ENCODE measurements at places on chromosomes 12 and 14.

GRCh38 chr12:18595412-18595811 lies 142.4 kb downstream of the PLCZ1 start:
- DNase-seq: no peak

GRCh38 chr12:65935906-65936901 lies 111.9 kb downstream of the HMGA2 start:
- no peak for DNase-seq

DNA sequence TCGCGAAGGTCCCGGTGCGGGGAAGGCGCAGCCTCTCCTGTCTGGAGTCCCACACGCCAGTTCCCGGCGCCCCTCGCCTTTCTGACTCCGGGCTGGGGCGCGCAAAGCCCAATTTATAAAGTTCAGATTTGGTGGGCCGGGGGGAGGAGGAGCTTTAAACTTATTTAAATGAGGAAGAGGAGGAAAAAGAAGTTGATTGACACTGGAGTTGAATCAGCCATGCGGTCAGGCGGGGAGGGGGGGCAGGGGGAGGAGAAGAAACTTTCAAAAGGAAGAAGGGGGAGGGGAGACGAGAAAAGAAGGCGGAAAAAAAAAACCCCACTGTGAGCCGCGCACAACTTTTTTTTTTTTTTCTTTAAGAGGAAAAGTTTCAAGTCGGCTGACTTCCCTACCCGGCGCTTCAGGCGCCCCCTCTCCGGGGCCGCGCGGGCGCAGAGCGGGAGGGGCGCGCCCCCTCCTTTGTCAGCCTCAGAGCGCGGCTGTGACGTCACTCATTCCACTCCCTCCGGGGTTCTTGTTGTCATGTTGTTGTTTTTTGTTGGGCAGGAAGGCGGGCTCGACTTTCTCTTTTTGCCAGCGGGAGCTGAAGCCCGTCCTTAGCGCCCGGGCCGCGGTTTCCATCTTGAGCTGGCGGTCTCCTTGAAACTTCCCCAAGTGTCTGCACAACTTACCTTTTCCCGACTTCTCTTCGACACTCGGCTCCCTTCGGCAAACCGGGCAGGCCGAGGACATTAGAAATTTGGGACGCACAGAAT lies at the start of gene ZFP36L1:
TSS of gene ZFP36L1 (minus strand) at position 89 of the 755 bp plus-strand sequence. CDS start 129 bp downstream, outside the sequence.
- peak; percentile 89 for DNase-seq

DNA sequence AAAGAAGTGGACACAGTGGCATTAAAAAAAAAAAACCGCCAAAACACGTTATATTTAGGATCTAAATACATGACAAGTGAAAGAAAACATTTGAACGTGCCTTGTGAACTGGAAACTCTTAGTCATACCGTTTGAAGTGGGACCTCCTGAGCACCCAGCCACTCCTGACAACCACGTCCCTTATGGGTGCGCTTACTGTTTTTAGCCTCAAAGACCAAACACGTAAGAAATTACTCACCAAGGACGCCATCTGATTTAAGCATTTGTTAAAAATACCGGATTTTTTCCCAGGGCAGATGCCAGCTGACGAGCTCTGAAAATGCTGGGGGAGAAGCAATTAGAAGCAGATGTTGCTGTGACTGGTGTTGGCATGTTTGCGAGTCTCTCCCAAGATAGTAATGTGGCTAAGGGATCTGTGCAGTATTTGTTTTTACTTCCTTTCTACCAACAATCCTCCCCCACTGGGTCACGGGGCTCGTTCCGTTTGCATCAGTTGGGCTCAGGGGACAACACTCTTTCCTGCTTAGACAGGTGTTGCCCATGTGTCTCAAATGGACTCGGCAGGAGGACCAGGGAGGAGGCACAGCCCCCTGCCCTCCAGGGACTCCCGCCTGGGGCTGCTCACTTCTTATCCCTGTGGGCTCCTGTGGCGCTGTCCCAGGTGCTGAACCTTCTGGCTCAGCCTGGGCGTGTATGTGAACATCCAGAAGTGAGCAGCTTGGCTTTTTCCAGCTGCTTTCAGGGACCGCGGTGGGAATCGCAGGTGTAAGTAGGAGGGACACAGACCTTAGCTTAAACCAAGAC lies 101.0 kb downstream of the BEGAIN start:
- peak; percentile 31 for DNase-seq

GRCh38 chr12:11741434-11742092 lies 92.1 kb downstream of the ETV6 start:
- DNase-seq: no peak

GRCh38 chr14:31887929-31888580 lies 189.0 kb upstream of the ARHGAP5 start:
- DNase-seq: no peak

- DNase-seq: no peak
Observed at GRCh38 chr14:69342928-69343525, 55.1 kb downstream of the ERH start.

- DNase-seq: no peak
Observed at GRCh38 chr12:26453246-26453645, 257.9 kb downstream of the SSPN start.

DNA sequence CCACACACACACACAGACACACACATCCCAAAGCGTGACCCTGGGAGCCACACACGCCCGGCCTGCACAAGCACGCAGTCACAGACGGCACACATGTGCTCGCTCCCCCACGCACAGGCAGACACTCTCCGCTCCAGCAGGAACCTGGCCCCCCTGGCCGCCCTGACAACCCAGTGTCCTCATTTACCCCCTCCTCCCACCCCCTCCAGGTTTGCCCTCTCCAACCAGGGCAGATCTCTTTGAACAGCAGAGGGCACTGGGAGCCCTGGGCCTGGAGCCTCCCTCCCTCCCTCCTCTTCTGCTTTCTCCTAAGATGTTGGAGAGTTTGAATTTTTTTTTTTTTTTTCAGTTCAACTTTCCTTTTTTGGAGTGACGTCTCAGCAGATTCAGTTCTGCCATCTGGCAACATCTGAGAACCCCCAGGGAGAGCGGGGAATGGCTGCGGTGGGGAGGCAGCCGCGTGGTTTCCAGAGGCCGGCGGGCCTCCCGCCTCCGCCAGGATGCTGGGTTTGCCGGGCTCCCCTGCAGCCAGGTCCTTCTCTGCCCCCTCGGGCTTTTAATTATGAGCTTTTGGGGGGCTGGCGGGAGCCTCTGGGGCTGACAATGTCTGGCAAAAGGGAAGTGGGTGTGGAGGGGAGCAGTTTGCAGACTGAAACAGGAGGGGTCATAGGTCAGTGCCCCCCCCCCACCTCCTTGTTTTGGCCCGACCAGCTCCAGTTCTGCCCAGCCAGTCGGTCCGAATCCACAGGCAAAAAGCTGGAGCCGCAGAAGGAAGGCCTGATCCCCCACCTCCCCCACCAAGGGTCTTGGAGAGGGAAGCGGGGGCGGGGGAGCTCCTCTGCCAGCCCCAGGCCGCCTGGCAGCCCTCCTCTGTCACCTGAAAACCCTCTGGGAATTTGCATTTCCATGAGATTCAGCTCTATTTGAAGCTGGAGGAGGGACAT lies 1.3 kb upstream of the NCOR2 start:
- DNase-seq: no peak

DNA sequence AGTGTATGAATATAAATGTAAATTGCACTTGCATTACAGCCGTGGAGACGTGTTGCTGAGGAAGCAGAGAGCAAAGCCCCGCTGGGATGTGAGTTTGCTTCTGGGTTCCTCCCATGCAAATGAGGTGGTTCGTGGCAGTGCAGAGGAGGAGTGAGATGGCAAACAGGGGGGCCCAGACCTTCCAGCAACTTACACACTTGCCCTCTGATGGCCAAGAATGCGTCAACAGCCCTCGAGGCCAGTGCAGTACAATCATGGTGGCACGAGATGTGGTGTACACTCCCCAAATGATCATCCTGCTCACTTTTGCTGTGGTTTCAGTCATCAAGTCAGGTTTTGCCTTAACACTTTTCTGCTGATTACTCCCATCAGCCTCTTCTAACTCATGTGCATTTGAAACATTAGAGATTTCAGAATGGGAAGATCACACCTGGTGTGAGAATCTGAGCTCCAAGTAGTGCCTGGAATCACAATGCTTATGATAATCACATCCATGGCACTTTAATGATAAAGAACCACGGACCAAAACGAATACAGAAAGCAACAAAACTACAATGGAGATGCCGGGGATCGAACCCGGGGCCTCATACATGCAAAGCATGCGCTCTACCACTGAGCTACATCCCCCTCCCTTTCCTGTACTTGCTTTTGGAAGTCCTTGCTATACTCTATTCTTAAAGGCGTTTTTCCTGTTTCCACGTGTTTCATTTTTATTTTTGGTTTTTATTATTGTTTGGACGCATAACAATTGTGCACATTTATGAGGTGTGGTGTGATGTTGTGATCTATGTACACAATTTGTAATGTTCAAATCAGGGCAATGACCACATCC lies 7.0 kb upstream of the UBC start:
- DNase-seq: peak; percentile 26

DNA sequence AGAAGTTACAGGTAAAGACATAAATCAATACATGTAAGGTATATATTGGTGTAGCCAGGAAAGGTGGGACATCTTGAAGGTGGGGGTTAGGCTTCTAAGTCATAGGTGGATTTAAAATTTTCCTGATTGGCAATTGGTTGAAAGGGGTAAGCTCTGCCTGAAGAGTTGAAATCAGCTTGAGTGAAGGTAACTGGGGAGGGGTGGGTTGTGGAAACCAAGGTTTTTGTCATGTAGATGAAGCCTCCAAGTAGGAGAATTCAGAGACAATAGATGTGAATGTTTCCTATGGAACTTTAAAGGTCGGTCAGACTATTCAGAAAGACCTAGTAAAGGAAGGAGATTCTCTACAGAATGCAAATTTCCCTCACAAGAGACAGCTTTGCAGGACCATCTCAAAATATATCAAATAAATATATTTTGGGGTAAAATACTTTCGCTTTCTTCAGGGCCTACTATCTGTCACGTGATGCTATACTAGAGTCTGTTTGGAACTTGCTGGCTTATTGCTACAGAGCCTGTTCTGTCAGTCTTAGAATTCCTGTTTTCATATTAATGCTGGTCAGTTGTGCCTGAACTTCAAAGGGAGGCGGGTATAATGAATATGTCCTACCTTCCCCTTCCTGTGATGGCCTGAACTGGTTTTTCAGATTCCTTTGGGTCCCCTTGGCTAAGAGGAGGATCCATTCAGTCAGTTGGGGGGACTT lies 20.6 kb upstream of the SPATA7 start:
- DNase-seq: no peak

DNA sequence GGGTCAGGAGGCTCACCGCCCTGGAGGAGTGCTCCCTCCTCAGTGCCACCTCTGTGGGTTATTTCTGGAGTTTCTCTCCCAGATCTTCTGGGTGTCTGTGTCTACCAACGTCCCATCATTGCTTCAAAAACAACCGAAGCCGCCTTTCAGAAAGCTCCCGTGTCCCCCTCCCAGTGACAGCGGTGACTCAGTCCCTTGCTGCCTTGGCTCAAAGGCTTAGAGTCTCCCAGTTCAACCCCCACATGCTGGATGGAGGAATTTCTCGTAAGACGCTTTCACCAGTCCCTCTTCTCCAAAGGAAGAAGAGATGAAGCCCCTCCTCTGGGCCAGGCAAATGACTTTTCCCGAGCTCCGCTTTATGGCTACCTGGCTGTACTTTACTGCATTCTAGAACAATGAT lies 146.6 kb downstream of the RBM19 start:
- DNase-seq: no peak

DNA sequence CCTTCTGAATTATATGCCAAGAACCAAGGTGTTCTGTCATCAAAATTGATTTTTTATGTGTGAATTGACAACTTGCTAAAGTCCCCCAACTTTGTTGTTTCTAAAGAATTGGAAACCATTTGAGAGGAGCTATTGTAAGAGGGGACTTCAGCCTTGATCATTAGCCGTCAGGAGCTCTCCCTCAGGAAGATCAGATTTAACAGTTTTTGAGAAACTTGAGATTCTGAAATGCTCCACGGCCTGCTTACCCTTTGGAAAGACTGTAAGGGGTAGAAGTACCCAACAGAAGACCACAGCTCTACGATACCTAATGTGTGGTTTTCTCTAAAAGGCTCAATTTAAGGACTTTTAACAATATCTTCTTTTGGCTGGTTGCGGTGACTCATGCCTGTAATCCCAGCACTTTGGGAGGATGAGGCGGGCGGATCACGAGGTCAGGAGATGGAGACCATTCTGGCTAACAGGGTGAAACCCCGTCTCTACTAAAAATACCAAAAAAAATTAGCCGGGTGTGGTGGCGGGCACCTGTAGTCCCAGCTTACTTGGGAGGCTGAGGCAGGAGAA lies 51.1 kb downstream of the BAZ2A start:
- no peak for DNase-seq

GRCh38 chr12:118979763-118980406 lies 1.5 kb upstream of the SRRM4 start:
- DNase-seq: no peak

DNA sequence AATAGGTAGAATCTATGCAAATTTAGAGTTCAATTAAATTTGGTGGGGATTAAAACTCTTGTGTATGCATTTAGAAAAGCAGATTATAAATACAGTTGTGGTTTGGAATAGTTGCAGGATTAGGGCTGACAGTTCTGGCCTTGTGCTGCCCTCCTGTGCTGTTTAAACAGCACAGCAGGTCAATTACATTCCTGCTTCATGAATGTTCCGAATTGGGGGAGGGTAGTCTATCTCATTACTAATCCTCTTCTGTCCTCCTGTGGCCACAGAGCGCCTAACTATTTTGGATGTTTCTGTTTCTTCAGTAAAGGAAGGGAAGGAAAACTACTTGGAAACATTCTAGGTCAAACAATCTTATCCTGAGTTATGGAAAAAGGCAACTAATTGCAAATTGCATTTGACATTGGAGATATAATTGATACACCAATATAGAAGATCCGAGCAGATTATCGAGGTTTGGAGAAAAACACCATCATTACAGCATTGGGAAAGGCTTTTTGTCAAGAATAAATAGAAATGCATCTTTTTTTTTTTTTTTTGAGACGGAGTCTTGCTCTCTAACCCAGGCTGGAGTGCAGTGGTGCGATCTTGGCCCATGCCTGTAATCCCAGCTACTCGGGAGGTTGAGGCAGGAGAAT lies 8.7 kb upstream of the GPR19 start:
- no peak for DNase-seq

- DNase-seq: no peak
Observed at GRCh38 chr12:9727813-9728212, 5.1 kb downstream of the CLECL1 start.

- DNase-seq: no peak
Observed at GRCh38 chr12:32541754-32542374, 137.2 kb upstream of the DNM1L start.

GRCh38 chr14:35298351-35298750 lies 6.2 kb downstream of the PSMA6 start:
- DNase-seq: no peak

GRCh38 chr14:65864549-65864948 lies 452.0 kb downstream of the FUT8 start:
- no peak for DNase-seq

DNA sequence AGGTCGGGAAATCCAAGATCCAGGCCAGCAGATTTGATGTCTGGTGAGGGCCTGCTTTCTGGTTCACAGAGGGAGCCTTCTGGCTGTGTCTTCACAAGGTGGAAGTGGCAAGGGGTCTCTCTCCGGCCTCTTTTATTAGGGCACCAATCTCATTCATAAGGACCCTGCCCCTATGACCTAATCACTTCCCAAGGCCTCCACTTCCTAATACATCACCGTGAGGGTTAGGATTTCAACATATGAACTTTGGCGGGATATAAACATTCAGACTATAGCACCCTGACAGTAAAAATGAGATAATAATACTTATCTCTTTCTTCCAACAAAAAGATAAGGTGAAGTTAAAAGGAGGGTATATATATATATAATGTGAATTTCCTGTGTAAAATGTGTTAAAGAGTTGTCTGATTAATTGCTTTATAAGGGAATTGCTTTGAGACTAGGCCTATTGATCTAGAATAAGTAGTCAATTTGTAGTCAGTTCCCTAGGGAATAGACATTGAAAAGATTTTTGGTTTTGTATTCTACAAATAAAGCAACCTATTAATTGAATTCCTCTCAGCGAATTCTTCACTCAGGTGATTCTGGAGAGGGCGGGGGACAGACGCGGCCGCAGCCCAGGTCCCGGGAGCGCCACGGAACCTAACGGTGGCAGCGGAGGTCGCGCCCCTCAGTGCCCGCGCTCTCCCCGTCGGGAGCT lies 516 bp upstream of the LGALS3 start:
- DNase-seq: no peak
